ENCODE measurements at places on chromosomes 5 and 9. TPM values are rescaled to one million over a fixed set of nuclear protein-coding genes. Genes with fewer than 3 reads are reported as not detected.

GNA14 gene
- 0.22 TPM for total RNA-seq

CTNND2 gene
- 6.0 TPM for total RNA-seq

DNA sequence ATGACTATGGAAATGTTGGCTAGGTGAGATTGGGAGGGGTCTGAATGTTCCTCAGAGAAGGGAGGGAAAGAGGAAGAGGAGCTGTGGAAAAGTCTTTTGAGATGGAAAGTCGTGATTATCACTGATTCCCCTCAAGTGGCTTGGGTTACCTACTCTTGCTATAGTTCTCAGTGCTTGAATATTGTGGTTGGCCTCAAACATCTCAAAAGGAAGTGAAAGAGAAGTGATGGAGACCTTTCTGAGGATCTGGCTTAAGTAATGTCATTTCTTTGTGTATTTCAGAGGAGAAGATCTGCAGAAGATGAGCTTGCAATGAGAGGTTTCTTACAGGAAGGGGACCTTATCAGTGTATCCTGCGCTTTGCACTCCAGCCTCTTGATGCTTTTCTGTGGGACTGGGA lies 5.5 kb downstream of the EXOSC2 start:
- DNase-seq, result no peak

DNA sequence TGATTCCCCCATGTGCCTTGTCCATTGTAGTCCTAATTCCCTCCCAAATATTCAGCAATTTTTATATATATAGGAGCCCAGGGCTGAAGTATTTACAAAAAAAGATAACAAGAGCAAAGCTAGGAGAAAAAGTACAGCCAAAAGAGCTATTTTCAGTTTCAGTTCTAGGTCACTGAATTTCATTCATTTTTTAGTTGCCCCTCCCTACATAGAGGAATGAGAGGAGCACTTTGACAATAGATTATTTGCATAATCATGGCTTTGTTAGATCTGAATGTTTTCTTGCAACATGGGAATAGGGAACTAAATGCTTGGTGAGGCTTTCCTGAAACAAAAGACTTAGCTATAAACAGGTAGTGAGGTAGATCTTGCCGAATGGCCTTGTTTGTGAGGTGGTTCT lies 15.3 kb upstream of the F2RL2 start:
- DNase-seq, result no peak

DNA sequence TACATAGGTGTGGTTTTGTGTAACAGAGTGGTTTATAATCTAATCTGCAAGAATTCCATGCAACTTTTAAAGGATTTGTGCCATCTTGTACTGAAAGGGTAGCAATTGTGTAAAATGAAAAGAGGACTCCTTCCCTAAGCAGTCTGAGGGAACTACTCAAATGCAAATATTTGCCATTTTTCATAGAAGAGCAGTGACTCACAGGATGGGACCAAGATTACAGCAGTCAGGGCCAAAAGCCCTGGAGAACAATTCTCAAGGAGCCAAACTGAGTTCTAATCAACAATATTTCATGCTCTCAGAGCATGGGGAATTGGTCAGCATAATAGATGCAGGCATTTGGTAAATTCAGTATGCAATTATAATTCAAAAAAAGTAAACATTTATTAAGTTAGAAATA lies 495.8 kb downstream of the CHSY3 start:
- no peak for DNase-seq

GRCh38 chr5:99386406-99387077 lies 457.7 kb upstream of the CHD1 start:
- no peak for DNase-seq

NADK2 gene
- total RNA-seq, result 39.3 TPM

DNA sequence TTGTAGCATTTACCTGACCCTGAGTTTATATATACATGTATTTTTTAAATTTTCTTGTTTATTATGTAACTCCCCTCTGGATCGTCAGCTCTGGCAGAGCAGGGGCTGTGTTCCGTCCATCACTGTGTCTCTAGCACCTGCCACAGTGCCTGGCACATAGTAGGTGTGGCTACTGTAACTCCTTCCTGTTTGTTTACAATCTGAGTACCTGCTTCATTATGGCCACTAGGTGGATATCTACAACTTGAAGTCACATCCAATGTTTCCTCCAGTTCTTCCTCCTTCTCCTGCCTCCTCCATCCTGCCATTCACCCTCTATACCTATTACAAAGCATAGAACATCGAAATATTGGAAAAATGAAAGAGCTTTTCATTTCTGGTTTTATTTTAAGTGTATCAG lies 14.2 kb upstream of the PPP1R2B start:
- DNase-seq, result no peak

PSD2 gene
- total RNA-seq, result 0.86 TPM

DNA sequence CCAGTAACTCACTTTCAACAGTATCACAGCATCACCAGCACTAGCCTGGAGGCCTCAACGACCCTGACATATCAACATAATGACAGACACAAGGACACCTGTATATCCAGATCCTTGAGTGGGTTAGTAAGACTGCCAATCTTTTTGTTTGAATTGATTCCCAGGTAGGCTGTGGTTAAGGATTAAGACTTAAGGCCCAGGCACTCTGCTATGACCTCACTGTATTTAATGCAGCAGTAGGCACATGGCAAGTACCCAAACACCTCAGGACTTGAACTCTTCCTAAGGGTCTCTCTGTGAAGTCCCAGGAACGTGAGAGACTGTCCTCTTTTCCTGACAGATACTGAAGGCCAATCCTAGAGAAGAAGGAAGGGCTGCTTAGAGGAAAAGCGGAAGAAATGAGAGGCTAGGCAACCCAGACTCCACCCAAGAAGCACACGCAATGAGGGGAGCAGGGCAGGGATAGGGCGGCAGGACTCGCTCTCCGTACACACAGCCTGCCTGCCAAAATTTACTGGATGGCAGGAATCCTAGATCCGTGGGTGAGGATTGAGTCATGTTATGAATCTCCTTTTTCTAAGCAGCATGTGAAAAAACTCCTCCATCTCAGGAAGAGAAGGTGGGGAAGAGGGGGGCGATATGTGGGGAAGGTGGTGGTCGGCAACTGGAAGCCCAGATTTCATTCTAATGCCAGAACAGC lies 93.4 kb downstream of the SIL1 start:
- no peak for DNase-seq

MCTP1 gene
- 9.1 TPM for total RNA-seq

DNA sequence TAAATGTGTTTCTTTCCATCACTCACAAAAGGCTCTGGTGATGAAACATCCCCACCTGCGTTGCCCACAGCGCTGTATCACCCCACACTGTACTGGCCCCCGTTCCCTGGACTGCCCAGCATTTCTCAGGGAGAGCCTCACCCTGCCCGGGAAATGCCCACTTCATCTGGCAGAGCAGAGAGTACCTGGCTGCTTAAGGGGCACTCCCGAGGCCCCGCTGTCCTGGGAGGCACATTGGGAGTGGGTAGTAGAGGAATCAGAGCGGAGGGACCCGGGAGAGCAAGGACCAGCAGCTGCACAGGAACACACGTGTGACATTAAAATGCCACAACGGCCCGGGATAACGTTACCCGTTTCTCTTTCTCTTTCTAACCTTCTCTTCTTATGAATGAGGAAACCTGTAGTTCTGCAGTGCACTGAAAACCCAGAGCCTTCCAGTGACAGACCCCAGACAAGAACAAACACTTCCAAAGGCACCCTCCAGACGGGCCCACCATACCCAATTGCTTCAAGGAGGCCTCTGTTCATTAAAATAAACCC lies 110.0 kb downstream of the ROR2 start:
- no peak for DNase-seq

GRCh38 chr5:74919487-74919886 lies 53.3 kb upstream of the FAM169A start:
- DNase-seq, result no peak

- peak; percentile 53 for DNase-seq
Measured at GRCh38 chr9:128419061-128419925, 1.4 kb upstream of the CERCAM start.

GADD45G gene
- 1.0 TPM for total RNA-seq

DNA sequence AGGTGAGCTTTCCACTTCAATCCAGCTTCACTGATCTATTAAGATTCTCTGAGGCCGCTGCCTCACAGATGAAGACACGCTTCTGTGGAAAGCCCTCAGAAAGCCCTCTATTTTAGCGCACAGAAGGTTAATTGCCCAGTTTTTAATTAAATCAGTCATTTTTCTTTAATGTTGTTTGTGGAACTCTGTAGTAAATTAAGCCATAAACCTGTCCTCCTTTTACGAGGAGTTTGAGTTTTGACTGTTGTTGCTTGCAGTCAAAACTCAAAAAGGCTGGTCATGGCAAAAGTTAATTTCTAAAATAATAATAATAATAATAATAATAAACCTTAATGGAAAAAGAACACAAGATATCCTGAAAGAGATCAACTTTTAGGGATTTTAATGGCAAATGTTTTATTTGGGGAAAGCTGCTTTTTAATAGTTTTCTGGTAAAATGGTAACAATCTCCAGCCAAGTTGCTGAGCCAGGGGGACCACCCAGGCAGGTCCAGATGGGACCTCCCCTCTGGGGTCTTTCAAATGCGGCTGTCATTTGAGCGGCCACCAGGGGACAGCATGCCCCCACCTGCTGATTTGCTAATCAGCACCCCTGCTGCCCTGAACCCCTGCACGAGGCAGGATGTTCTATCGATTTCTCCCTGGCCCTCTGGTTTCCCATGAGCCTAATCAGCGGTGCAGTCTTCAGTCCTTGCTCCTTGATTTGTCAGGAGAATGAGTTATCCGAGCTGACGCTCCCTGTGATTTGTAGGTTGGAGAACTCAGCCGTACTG lies 247.2 kb downstream of the FSTL4 start:
- no peak for DNase-seq

ALDH7A1 gene
- 111 TPM for total RNA-seq

- no peak for DNase-seq
Measured at GRCh38 chr9:127537014-127537413, 75.1 kb upstream of the STXBP1 start.

- no peak for DNase-seq
Measured at GRCh38 chr9:98135558-98135934, 16.5 kb upstream of the TRIM14 start.

DNA sequence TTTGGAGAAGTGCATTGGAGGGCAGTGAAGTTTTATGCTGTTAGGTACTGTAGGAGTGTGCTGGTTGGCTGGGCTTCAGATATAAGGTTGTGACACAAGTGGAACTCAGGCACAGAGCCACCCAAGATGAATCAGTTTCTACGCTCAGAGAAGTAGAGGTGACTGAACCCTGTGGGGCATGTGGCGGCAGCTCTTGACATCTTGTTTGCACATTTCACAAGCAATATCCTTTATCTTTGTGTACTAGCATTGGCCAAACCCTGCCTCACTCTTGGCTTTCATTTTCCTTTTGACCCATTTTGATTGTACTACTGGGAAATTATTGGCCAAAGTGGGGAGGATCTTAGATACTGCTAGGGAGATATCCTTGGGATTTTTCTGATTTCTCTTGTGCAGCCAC lies 110.0 kb downstream of the PSAT1 start:
- no peak for DNase-seq

GRCh38 chr5:120382833-120383232 lies 81.3 kb upstream of the PRR16 start:
- no peak for DNase-seq

FBLL1 gene
- 0.95 TPM for total RNA-seq

PCDHA9 gene
- 4.0 TPM for total RNA-seq

IRX1 gene
- 71.5 TPM for total RNA-seq

DNA sequence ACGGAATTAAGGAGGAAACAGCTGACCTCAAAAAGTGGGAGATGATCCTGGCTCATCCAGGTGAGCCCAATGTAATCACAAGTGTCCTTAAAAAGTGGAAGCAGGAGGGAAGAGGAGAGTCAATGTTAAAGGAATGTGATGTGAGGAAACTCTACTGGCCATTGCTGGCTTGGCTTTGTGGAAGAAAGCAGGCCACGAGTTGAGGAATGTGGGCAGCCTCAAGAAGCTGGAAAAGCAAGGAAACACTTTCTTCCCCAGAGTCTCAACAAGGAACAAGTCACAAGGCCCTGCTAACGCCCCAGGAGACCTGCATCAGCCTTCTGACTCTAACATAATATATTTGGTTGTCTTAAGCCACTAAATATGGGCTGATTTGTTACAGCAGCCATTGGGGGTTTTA lies 252.8 kb downstream of the PSAT1 start:
- DNase-seq, result no peak

GRCh38 chr9:77673941-77674791 lies 26.0 kb upstream of the GNA14 start:
- no peak for DNase-seq

- no peak for DNase-seq
Measured at GRCh38 chr5:83554133-83554532, 82.6 kb downstream of the VCAN start.

GRCh38 chr5:56545016-56545415 lies 270.3 kb upstream of the MAP3K1 start:
- no peak for DNase-seq

PDE6A gene
- total RNA-seq, result 0.18 TPM

- DNase-seq, result no peak
Measured at GRCh38 chr5:178396796-178397720, 164.5 kb upstream of the PHYKPL start.

GRCh38 chr9:10265153-10265631 lies 347.6 kb downstream of the PTPRD start:
- DNase-seq, result no peak

INSL4 gene
- not detected for total RNA-seq

DNA sequence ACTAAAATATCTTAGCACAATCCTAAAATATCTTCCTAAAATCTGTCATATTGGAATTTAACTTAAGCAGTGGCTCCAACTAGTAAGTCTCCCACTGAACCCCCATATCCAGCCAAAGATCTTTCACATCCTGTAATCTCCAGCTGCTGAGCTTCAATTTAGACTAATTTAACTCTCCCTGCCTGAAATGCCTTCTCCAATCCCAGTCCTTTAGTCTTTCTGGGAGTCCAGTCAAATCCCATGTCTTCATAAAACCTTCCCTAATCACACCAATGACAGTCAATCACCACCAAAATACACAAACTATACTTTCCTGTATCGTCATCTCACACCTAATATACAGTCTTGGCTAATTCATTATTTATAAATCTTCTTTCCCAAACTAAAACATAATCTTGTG lies 607 bp upstream of the KLHL3 start:
- no peak for DNase-seq

GRCh38 chr5:78320401-78320800 lies 25.9 kb upstream of the AP3B1 start:
- no peak for DNase-seq

GRCh38 chr5:78003919-78004318 lies 227.8 kb upstream of the TBCA start:
- DNase-seq, result no peak

GABRP gene
- total RNA-seq, result 327 TPM

TERT gene
- 0.33 TPM for total RNA-seq

LPAR1 gene
- total RNA-seq, result 34.3 TPM

DNA sequence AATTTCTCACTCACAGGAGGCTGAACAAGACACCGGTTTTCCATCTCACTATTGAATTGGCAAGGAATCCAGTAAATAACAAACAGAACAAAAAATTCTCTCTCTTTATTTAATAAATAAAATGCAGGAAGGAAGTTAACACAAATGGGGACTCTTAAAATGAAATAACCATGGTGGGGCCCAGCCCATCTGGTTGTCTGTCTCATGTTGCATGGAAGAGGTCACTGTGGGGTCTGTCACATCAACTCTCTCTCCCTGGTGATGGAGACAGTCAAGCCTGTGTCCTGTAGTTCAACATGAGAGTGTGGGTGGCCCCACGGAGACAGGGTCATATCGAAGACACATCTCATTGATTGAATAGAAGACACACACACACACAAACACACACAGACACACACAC lies 297.7 kb downstream of the IRX2 start:
- no peak for DNase-seq

Data from mesothelial cell of epicardium (in vitro differentiated cells).